ENCODE measurements at places on chromosomes 3 and 15.

GRCh38 chr15:36429707-36430106, 149.7 kb upstream of the CDIN1 start:
- DNase-seq: no peak

GRCh38 chr3:8641472-8641871, 3.1 kb downstream of the SSUH2 start:
- DNase-seq: no peak

GRCh38 chr3:96931119-96931862, 116.9 kb downstream of the EPHA6 start:
- no peak for DNase-seq

- DNase-seq: no peak
Measured at GRCh38 chr3:155701882-155702465, 42.9 kb downstream of the PLCH1 start.

DNA sequence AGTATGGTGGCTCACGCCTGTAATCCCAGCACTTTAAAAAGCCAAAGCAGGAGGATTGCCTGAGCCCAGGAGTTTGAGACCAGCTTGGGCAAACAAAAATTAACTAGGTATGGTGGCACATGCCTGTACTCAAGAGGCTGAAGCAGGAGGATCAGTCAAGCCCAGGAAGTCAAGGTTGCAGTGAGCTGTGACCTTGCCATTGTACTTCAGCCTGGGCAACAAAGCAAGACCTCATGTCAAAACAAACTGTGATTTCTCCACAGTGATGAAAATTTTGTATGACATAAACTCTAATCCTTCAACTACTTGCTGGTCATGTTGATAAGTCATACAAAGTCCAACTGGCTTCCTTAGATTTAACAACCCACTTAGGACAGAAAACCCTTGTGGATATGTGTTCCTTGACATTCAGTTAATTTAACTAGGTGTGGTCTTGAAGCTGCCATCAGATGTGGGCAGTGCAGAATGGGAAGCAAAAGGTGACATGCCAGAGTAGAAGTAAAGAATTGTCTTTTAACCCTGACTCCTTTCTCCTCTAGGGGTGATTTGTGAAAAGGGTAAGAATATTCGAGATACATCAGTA, 263.3 kb downstream of the PTPRG start:
- DNase-seq: no peak
